ENCODE measurements at places on chromosomes 1 and 21.

DNA sequence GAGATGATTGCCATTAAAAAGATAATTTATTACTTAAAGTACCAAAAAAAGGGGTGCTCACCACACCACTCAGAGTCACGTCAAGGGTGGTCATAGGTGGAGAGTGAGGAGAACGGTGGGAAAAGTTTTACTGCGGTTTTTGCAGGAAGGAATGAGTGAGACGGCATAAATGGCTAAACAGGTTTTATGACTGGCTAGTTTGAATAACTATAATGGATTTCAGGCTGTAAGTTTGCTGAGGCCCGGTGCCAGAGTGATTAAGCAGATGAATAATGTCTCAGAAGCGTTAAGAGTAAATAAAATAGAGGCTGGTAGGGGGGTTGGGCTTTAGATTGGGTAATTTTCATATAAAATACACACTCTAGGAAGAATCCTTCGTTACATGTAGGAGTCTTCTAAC lies 1337.8 kb downstream of the AMY1C start:
- DNase-seq = no peak

DNA sequence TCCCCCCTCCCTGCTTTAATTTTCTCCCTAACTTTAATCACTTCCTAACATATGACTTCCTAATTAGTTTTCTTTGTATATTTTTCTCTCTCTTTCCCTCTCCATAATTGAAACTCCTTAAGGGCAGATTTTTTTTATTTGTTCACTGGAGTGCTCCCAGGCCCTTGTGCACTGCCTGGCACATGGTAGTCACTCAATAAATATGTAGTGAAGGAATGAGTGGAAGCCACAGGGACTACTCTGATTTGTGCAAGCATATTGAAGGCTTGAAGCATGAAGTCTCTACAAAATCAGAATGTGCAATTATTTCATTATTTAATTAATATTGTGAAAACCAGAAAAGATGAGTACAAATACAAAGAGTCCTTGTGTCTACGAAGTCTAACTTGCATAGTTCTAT lies 41.5 kb downstream of the SNX7 start:
- DNase-seq = no peak

DNA sequence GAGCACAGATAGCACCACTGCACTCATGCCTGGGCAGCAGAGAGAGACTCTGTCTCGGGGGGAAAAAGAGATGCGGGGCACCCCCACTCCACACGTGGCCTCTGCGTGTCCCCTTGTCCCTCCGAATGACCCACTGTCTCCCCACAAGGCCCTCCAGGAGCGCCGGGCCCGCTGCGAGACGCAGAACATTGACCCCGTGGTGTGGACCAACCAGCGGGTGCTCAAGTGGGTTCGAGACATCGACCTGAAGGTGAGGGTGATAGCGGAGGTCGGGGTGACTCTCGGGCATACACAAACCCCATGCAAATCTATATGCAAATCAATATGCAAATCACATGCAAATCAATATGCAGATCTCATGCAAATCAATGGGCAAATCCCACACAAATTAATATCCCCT lies 50.3 kb upstream of the TMEM51 start:
- DNase-seq = no peak

- DNase-seq = no peak
Measured at GRCh38 chr1:58436615-58437297, 109.8 kb downstream of the OMA1 start.

GRCh38 chr1:151405187-151405951 lies 6.0 kb downstream of the PSMB4 start:
- no peak for DNase-seq

DNA sequence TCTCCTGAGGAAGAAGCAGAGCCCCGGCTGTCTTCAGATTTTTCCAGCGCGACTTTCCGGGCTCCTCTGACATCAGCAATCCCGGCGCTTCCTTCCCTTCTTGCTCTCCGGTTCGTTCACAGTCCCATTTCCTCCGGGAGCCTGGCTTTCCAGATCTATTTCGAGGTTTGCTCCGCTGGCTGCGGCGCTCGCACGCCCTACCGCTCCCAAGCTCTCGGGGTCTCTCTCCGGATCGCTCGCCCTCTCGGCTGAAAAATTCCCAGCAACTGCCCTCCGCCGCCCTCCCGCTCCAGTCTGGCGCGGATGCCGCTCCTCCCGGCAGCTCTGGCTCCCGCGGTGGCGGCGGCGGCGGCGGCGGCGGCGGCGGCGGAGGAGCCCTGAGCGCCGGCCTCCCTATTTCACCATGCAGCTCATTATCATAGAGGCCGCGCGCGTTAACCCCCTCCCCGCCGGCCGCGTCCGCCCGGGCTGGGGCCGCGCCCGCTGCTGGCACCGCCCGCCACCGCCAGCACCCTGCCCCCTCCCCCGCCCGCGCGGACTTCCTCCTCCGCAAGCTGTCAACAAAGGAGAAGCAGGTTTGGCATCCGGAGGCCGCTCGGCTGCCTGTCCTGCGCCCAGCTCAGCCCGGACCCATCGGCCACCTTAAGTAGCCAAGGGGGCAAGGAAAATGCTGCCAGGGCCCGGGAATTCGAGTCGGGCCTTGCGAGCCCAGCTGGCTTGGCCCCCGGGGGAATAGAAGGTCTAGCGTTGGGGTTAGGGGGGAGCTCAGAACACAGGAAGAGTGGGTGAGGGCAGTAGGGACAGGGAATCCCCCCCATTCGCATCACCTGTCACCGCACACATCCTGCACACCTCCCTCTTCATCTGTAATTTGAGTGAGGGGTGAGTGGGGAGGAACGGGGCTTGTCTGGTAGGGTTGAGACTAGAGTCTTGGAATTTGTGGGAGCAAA lies at the start of gene PLXNA2:
TSS of gene PLXNA2 (minus strand) at position 418 of the 950 bp plus-strand sequence. CDS start 26,462 bp downstream, outside the sequence.
- peak; percentile 79 for DNase-seq

Data from activated CD8-positive, alpha-beta memory T cell treated with anti-CD3 and anti-CD28 coated beads, Interleukin-2, amount 10 ng/mL, durations not matched to agents 7 days and 5 days (primary cell).